ENCODE measurements at places on chromosomes 7 and 10.

GRCh38 chr10:26481914-26482550 is 43.9 kb downstream of the APBB1IP start:
- no peak for DNase-seq

DNA sequence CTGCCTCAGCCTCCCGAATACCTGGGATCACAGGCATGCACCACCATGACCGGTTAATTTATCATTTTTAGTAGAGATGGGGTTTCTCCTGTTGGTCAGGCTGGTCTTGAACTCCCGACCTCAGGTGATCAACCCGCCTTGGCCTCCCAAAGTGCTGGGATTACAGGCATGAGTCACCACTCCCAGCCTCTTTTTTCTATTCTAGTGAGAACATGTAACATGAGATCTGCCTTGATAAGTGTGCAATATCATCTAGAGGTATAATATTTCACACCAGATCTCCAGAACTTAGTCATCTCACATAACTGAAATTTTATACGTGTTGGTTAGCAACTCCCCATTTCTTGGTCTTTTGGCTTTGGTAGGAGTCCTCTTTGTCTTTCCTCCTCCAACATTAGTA is 656.9 kb downstream of the CNTNAP2 start:
- no peak for DNase-seq

DNA sequence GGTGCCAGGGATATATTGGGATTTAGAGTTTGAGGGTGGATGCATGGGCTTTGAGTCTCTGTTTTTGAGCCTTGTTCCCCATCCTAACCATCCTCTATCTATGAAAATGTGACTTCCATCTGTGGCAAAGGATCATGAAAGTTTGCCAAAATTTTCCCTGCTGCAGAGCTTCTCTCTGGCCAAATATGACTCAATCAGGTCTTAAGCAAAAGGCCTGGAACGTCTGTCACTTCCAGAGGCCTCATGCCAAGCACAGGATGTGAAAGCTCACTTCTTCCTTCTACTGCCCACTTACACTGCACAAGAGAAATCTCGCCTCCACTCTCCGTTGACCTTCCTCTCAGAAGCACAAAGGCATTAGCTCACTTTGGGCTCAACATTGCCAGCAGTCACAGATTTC is 696.9 kb upstream of the NRP1 start:
- no peak for DNase-seq

GRCh38 chr10:33878238-33878786 is 543.8 kb upstream of the NRP1 start:
- no peak for DNase-seq

DNA sequence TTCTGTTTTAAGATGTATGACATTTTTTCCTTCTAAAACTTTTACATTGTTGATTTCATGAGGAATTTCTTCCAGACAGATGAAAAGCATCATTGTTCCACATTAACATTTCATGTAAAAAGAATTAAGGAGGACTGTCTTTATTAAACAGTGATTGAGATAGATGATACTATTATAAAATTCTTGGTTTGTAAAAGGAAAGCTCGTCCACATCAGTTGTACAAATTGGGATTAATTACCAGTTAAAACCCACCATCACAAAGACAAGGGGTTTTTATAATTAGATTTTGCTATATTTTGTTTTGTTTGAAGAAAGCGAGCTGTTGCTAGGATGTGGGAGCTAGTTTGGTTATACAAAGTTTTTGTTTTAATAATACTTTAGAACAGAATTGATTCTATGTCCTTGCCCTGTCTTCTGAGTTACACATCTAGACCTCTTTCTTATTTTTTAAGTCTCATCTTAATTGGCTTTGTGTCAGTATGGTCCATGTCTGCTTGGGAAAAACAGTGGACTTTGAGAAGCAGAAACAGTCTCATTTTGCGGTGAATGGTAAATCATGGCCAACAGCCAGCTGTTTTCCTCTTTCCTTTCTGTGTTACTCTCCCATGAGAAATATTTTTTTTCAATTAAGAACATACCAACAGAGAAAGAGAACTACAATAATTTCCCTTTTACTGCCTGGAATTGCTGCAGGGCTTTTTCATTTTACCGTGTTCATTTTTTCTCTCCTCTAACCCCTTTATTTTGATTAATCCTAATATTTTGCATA is 3.2 kb downstream of the TES start:
- no peak for DNase-seq

DNA sequence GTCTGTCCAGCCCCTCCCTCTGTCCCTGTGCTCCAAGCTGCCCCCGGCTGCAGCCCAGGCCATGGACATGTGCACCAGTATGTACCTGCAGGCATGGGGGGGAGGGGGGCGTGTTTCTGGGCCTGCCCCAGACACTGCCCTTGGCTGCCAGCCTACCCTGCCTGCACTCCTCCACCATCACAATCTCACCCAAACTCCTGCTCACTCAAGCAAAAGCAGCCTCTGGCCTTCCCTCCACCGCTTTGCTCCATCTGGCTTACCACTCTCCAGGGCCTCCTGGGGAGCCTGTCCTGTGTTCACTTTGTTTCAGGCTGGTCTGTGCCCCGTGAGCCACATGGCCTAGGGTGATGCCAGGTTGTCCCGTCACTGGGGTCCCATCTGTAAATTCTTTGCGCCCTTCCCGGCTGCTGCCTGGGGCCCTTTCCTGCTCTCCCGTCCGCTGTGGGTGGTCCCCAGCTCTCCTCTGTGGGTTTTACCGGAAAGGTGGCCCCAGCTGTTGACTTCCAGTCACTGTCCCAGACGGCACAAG is 33.3 kb upstream of the PPIF start:
- DNase-seq: no peak

DNA sequence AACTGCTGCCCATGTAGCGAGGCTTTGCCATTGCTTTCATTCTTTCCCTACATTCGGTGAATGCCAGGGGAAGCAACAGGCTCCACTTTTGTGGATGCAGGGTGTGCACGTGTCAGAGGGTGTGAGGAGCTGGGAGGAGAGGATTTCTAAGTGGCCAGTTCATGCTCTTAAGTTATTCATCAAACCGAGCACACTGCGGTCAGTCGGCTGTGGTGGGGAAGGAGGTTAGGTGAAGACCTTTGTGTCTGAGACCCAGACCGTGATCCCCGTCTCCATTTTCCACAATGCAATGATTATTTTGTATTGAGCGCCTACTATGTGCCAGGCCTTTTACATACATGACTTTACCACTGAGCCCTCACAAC is 438.6 kb upstream of the GALNT17 start:
- no peak for DNase-seq

DNA sequence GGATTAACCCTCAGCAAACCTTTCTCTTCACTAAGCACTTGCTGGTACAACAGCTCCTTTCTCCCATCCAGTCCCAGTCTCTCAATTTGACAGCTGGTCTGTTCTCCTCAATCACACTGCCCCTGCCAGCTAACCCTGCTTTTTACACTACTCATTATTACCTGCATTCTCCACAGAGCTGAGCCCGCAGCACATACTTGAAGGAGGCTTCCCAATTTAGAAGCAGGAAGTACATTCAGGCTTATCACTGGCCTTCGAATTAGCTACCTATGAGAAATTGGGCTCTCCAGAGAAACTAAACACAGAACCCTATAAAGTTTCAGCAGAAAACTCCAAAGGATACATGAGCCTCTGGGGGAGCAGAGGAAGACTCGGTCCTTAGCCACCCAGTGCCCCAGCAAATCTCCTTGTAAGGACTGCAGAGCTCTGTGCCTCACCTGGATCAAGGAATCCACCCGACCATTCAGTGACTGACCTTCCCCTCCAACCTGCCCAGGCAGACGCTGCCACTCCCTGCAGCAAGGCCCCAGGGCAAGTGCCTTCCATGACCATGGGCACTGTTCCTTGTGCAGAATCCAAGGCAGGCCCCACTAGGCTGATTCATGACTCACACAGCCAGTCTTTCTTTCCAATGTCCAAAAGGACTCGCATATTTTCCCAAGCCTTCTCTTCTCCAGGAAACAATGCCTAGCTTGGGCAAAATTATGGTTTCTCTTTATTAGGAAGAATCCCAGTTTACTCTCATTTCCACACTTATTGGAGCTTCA is 68.0 kb downstream of the VOPP1 start:
- no peak for DNase-seq

GRCh38 chr7:92949748-92950147 is 113.4 kb upstream of the CDK6 start:
- no peak for DNase-seq
